ENCODE measurements at places on chromosomes 12 and 14. TPM values are rescaled to one million over a fixed set of nuclear protein-coding genes. Genes with fewer than 3 reads are reported as not detected.

DNA sequence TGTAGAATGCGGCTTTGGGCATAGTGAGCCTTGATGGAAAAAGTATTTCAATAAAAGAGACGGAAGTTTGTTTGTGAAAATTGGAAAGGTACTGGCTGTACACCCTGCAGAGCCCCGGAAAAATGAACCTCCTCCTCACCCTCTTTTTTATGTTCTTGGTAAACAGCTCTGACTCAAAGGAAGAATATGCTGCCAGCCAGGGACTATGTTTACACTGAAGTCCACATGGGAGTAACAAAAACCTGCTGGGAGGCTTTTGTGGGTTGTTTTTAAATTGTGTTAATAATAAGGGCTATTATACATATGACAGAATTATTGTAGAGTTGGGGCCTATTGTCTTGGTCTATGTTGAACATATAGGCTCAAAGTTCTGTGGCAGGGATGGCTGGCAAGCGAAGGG is 70.7 kb downstream of the TTC8 start:
- no peak for DNase-seq

GRCh38 chr14:72708708-72709475 is 185.0 kb downstream of the DPF3 start:
- no peak for DNase-seq

GRCh38 chr14:106268013-106268727 is 741.8 kb downstream of the TMEM121 start:
- no peak for DNase-seq

DNA sequence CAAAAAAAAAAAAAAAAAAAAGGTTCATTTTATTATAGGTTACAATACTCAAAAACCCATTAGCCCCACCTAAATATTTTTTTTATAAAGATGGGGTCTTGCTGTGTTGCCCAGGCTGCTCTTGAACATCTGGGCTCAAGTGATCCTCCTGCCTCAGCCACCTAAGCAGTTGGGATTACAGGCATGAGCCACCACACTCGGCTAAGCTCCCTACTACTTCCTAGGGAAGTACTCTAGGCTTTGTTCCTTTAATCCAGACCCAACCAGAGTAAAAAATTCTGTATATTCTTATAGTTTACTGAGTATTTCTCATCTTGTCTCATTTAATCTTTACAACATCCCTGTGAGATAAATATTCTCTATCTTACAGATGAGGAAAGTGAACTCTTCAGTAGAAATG is 50.7 kb downstream of the RBMS2 start:
- no peak for DNase-seq

DNA sequence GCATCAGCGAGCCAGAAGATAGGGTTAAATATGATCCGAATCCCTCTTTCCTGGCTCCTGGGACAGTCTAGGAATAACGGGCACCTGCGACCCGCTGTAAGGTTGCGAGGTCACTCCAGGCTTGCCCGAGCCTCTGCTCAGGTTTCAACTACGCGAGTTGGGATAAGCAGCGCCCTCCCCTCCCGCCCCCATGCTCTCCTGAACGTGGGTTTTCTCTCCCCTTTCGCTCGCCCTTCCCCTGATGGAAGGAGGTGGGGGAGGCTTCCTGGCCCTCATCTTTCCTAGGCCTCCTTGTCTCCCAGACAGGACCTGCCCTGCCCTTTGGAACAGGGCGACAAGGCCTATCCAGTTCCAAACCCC is 753 bp upstream of the ATP5MC2 start:
- peak; percentile 77 for DNase-seq

DNA sequence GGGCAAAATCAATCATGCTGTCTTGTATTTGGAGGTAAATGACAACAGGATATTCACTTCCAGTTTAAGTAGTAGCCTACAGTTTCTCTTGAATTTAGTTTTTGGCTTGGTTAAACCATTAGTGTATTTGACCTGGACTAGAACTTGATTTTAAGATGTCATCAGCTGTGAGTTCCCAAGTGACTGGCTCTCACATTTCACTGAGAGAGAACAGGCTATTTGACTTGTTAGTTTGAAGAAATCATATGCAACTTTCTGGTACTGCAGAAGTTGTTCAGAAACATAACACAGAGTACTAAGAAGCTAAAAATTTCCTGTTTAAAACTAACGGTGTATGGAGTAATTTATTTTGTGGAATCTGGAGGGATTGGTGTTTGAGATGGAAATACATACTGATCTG is 22.3 kb downstream of the MNAT1 start:
- no peak for DNase-seq

DNA sequence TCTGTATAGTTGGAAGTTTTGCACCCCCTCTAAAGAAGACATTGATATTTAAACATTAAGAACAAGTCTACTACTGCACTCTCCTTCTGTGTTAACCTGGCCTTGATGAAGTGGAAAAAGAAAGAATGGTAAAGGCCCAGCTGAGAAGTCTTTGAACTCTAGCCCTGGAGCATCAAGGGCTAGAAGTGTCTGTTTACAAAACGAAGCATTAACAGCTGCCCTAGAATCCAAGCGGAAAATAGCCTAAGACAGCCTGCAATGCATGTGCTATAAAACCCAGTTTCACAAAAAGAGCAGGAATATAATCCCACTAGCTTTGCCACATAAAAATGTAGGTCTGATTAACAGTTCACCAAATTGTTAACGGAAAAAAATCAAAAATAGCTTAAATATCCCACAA is 60.5 kb downstream of the NUMB start:
- DNase-seq: no peak

DNA sequence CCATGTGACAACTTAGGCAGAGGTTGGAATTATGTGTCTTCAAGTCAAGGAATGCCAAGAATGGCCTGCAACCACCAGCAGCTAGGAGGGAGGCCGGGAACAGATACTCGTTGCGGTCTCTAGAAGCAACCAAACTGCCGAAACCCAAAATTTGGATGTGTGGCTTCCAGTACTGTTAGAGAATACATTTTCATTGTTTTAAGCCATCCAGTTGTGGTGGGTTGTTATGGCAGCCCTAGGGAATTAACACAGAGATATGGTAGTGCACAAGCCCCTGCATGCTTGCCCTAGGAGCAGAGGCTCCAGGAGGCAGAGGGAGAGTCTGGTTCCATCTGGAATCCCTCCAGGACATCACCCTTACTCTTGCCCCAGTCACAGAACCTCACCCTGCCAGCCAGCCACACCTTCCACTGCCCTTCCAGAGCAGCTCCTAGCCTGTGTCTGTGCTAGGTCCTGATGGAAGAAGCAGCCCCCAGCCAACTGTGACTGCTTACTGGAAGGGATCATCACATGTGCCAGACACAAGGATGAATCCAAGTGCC is 19.5 kb downstream of the PITPNM2 start:
- DNase-seq: no peak

DNA sequence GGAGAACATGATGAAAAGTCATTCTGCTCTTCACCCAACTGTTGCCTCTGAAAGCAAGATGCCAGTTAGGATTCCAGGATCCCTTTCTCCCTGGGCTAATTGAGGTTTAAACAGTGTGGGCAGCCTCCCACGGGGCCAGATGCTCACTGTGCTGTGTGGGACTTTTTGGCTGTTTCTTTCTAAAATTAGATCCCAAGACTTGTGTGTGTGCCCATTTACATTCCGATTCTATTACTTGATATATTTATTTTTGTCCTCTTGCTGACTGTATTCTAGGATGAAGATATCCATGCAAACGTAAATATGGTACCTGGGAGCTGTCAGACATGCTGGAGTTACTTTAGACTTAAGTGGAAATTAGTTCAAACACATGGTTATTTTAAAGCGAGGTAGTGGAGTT is 6.2 kb downstream of the IFT43 start:
- no peak for DNase-seq

DNA sequence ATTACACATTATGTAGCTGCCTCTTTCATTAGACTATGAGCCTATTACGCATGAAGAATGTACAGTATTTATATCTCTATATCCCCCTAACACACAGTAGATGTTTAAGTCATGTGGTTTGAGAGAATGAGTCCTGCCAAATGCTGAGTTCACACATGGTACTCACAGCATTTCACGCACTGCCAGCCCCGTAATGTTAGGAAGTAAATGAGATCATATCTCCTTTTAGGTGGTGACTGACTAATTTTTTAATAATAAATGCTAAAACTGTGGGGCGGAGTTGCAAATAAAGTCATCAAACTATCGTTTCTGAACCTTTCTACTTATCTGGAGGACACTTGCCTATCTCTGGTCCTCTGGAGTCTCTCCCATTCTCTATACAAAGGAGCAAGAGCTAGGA is 343.8 kb downstream of the ADAMTS20 start:
- no peak for DNase-seq

GRCh38 chr14:22386924-22387775 is 201.9 kb downstream of the DAD1 start:
- no peak for DNase-seq

GRCh38 chr12:129119537-129119936 is 266.3 kb downstream of the GLT1D1 start:
- DNase-seq: no peak

GRCh38 chr14:77301103-77301502 is 19.6 kb downstream of the POMT2 start:
- no peak for DNase-seq

The PRR4 gene
- total RNA-seq: 2.6 TPM

The HOXC9 gene
- not detected for total RNA-seq

The STK38L gene
- 269 TPM for total RNA-seq

The SMCO2 gene
- total RNA-seq: 0.38 TPM

The NANOG gene
- not detected for total RNA-seq

The NINJ2 gene
- 3.9 TPM for total RNA-seq

The COX14 gene
- 152 TPM for total RNA-seq

The C14orf180 gene
- total RNA-seq: 67.8 TPM

Data from cardiac septum (tissue), 1 donor.